Amniotic stem cell (primary cell): ENCODE measurements at places on chromosomes 5 and 9.

GRCh38 chr5:154829181-154829588 lies 21.2 kb downstream of the FAXDC2 start:
- DNase-seq = no peak

- DNase-seq = no peak
These were observed 88.0 kb downstream of the LMX1B start for GRCh38 chr9:126701813-126702140.

GRCh38 chr5:175491223-175491622 lies 12.9 kb downstream of the SFXN1 start:
- DNase-seq = no peak

DNA sequence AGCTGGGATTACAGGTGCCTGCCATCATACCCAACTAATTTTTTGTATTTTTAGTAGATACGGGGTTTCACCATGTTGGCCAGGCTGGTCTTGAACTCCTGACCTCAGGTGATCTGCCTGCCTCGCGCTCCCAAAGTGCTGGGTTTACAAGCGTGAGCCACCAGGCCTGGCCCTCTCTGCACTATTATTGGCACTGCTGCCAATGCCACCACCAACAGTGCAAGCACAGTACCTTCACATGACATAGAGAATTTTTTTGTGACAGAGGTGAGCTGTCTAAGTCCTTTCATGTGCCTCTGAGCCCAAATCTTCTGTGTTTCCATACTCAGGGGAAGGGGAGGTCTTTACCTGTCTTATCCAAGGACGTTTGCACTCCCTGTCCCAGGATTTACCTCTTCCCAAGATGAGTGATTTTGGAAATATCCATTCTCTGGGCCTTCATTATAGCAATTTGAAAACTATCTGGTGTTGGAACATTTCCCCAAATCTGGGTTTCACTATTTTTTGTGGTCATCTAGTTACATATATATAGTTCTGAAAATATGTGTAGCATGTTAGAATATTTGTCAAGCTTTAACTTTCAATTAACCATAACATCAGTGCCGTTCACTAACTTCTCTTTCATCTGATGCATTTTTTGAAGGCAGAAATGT lies 5.4 kb upstream of the CD180 start:
- DNase-seq = no peak

DNA sequence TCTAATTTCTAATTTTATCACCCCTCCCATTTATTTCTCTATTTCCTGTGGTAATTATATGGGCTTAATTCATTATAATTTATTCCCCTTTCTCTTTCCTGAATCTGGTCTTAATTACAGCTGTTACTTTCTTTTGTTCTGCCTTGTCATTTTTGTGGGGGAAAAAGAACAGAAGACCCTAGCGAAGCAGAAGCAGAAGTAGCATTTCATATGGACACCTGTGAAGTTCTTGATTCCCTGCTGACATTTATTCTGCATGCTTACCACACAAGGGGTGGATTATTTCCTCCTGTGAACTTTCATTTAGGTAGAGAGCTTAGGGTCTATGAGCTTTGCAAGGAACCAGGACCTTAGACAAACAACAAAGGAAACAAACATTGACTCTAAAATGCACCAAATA lies 33.3 kb downstream of the GAPT start:
- no peak for DNase-seq

DNA sequence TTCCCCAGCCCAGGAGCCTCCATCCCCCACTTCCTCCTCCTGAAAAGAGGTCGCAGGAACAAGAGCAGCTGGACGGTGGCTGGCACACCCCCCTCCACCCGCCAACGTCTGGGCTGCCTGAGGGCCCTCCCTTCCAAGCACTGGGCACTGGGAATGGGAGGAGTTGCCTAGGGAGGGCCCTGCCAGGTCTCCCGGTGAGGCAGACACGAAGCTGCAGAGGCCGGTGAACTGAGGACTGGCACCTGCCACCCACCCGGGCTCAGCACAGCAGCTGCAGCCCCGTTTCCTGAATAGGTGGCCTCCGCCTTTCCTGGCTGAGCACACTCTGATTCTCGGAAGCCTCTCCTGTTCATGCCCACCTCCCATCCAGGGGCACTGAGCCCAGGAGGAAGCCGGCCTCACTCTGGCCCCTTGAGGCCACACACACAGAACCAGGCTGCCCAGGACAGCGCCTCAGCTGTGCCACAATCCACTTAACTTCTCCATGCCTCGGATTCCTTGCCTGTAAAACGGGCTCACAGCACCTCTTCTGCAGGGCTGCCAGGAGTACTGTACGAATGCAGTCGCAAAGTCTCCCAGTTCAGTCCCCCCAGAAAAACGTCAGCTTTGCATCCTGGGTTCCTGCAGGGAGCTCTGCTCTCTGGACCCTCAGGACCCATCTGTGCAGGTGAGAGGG lies 1.3 kb downstream of the NPDC1 start:
- DNase-seq = no peak

DNA sequence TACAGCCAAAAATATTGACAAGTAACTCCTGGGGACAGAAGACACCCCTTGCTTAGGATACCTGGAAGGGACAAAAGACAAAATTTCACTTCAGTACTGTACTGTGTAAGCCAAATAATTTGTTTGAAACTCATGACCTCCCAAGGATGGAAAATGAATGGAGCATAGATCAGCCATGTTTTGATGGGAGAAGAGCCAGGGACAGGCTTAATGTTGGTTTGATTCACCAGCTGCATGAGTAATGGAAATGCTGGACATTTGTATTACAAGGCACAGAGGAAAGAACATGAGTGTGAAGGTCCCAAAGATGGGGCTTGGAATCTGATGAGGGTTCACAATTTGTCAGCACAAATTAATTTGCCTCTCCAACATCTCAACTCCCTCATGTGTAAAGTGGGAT lies 122.8 kb downstream of the ENC1 start:
- peak; percentile 74 for DNase-seq

DNA sequence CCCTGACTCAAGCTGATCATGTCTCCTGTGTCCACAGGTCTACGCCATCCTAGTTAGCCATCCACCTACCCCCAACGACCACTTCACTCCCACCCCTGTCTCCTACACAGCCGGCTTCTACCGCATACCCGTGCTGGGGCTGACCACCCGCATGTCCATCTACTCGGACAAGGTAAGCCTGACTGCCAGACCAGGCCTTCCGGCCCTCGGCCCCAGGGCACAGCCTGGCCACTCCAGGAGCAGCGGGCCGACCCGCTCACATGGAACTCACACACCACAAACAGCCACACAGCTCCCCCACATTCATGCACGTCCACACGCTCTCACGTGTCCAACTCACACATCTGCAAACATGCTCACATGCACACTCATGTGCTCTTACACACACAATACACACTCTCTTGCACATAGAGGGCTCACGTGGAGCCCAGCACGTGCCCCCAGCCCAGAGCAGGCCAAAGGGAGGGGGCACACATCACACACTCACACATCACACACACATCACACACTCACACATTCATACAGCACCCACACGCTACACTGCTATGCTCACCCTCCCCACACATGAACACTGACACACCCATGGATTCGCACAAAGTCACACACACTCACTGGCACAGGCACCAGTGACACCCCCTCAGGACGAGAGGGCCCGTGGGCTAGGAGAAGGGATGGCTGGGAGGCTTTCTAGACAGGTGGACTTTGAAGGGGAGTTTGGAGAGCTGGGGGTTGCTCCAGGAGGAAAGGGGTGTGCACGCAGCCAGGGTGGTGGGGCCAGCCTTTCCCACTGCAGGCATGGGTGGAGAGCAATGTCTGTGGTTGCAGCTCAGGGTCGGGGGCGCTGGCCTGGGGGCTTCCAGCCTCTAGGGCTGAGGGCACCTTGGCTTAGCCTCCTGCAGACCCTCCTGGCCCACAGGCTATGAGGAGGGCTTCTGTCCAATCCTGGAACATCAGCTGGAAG lies 3.3 kb downstream of the GRIN1 start:
- DNase-seq = no peak

DNA sequence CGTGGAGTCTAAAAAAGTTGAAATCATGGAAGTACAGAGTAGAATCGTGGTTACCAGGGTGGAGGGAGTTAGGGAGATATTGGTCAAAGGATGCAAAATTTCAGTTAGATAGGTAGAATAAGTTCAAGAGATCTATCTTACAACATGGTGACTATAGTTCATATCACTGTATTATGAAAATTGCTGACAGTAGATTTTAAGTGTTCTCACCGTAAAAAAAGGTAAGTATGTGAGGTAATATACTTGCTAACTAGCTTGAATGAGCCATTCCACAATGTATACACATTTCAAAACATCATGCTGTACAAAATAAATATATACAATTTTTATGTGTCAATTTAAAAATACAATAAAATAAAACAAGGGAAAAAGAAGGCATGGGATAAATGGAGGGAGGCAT lies 392.1 kb downstream of the CAAP1 start:
- DNase-seq = no peak

DNA sequence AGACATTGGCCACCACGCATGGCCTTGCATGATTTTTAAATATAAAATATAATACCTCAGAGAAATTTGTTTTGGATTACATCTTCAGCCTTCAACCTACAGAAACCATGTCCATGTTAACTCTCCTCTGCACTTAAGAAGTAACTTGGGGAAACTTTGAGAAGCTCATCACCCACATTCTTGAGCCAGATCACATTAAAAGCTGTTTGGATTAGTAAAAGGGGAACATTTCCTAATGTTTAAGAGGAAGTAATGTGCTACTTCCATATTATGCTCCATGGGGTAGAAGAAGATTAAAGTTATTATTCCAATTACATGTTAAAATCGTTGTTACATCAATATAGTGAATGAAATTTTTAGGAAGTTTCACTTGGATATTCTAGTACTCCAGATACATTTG lies 10.4 kb upstream of the CEP120 start:
- no peak for DNase-seq

DNA sequence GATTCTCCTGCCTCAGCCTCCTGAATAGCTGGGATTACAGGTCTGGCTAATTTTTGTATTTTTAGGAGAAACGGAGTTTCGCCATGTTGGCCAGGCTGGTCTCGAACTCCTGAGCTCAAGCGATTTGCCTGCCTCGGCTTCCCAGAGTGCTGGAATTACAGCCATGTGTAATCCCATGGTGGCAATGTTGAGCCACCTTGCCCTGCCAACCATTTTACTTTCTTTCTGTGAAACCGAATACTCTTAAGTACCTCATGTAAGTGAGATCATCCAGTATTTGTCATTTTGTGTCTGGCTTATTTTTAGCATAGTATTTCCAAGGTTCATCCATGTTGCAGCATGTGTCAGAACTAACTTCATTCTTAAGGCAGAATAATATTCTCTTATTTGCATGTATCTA lies 8.2 kb downstream of the PRRC2B start:
- no peak for DNase-seq

DNA sequence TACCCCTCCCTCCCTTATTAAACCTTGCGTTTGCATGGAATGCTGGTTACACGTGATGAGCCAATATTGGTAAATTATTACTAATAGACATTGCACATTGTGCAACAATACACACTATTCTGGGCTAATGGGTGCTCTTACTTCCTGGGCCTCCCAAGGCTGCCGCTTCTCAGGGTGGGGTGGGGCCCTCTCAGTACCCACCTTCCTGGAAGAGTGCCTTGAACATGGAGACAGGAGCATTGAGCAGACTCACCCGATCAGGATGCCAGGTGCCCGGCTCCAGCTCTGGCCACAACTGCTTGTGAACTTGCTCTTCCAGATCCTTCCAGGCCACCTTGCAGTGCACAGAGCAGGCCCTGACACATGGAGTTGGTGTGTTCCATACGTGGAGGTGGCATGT lies 24.7 kb upstream of the CEP72 start:
- no peak for DNase-seq

GRCh38 chr5:25241981-25242380 lies 597.2 kb upstream of the CDH10 start:
- no peak for DNase-seq

GRCh38 chr5:137192293-137192743 lies 306.8 kb downstream of the SPOCK1 start:
- DNase-seq = no peak

DNA sequence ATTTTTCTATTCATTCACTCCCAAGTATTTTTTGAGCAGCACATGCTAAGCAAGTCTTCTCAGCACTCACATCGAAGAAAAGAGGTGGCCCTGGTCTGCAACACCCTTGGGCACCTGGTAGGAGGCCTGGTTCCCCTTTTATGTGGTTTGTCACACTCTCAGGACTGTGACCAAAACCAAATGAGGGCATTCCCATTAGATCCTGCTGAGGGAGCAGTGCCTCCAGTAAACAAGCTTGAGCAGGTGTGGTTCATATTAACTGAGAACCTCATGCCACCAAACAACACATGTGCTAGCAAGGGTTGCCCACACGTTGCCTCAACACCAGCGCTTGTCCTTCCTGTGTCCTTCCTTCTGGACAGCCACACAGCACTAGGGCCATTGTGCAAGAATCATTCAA lies 26.9 kb upstream of the SYK start:
- DNase-seq = no peak

DNA sequence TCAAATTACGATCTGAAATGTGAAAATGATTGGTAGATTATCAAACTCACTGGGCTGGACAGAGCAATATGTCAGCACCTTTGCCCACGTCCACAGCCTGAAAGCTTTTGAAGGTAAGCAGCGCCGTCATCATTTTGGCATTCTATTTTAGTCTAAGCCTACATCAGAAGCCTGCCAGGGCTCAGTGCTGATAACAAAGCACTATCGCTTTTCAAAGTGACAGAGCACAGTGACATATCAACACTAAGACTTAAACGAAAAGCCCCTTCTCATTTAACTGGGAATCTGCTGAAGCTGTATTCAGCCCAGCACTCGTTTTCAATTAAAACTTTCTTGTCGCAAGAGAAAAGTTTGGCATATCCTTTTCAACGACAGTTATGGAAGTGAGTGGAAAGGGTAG lies 1076.3 kb downstream of the PTPRD start:
- DNase-seq = no peak

- no peak for DNase-seq
These were observed 14.0 kb downstream of the IL33 start for GRCh38 chr9:6229619-6230018.

DNA sequence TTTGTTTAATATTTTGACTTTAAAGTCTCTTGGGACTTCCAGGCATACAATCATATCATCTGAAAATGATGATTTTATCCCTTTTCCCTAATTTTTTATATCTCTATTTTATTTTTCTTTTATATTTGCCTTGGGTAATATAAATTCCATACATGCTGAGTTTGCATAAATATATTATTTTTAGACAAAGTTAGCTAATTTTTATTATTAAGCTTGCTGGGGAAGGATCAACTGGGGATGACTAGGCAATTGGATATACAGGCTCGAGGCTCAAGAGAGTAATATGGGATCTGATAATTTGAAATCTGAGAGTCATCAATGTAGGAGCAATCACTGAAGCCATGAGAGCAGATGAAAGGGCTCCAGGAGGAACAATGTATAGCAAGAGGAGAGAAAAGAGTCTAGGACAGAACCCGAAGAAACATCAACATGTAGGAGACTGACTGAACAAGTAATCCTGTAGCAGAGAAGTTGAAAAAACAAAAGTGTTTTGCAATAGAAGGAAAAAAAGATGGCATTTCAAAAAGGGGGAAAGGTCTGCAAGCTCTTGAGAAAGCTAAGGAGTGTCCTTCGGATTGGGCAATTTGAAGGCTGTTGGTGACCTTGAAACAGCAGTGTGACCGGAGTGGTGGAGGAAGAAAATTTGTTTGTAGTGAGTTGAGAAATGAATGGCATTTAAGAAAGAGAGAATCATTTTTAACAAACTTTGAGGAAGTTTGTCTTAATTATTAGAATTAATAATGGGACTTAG lies 17.0 kb upstream of the RHOBTB3 start:
- no peak for DNase-seq
